ENCODE measurements at places on chromosomes 7 and 10. TPM values are rescaled to one million over a fixed set of nuclear protein-coding genes. Genes with fewer than 3 reads are reported as not detected.

GRCh38 chr10:95321554-95322301, 30.9 kb upstream of the PDLIM1 start:
- H3K27me3 ChIP-seq = no peaks in the 10 kb centered on the region
- peaks cover 6% of the 10 kb centered on the region for H3K36me3 ChIP-seq
- peak overlapping the region; percentile 45 for H3K27ac ChIP-seq
- H3K4me1 ChIP-seq = no peaks in the 10 kb centered on the region
- DNase-seq = no peak

DNA sequence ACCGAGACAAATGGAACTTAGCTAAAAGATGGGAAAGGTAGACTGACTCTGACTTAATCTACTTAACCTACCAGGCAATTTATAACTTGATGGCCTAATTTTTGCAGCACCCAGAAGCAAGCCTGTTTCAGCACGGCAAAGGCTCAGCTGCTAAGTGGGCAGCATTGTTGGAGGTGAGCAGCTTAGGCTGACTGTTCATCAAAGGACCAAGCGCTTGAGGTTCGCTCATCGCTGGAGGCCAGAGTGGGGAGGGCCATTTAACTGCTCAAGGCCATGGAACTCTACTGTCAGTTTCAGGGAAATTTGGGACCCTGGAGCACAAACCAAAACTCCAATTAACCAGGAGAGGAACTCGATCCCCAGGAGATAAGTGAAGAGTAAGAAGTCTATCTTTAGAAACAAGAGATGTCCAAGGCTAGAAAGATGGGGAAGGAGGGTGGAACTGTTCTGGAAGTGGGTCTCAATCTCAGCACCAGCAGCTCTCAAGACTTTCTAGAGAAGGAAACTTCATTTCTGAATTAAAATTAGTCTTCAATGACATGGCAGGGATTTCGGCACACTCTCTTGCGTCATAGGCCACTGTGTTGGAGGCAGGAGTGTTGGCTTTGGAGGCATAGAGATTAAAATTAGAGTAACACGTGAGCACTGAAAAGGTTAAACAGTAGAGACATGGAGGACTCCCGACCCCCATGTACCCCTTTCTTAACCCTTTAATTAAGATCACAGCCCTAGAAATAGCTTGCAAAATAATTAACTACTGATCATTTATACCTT, 43.1 kb downstream of the EGFR start:
- H3K36me3 ChIP-seq = no peaks in the 10 kb centered on the region
- H3K27me3 ChIP-seq = no peaks in the 10 kb centered on the region
- DNase-seq = no peak
- H3K4me3 ChIP-seq = no peak overlapping the region
- H3K27ac ChIP-seq = no peak overlapping the region

GRCh38 chr10:127989481-127990012, 82.6 kb downstream of the PTPRE start:
- H3K4me3 ChIP-seq = no peak overlapping the region
- no peaks in the 10 kb centered on the region for H3K27me3 ChIP-seq
- H3K36me3 ChIP-seq = no peaks in the 10 kb centered on the region
- peak overlapping the region; percentile 25 for H3K27ac ChIP-seq
- no peak for DNase-seq

DNA sequence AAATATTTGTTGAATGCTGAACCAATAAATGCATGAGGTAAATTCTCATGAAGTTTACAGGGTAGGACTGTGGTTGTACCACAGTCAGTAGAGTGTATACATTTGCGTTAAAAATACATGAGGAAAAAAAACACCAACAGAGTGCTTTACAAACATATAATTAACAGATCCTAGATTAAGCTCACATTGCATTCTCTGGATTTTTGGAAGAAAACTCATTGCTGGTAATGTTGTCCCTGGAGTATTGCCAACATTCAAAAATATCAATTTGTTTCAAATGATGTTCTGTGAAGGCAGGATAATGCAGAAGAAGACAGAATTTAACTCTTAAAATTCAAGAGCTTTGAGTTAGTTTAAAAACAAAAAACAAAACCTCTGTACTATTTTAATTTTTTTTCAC, 95.5 kb downstream of the MBL2 start:
- no peaks in the 10 kb centered on the region for H3K27me3 ChIP-seq
- no peaks in the 10 kb centered on the region for H3K36me3 ChIP-seq
- H3K27ac ChIP-seq = no peak overlapping the region
- DNase-seq = no peak
- no peaks in the 10 kb centered on the region for H3K4me1 ChIP-seq

DNA sequence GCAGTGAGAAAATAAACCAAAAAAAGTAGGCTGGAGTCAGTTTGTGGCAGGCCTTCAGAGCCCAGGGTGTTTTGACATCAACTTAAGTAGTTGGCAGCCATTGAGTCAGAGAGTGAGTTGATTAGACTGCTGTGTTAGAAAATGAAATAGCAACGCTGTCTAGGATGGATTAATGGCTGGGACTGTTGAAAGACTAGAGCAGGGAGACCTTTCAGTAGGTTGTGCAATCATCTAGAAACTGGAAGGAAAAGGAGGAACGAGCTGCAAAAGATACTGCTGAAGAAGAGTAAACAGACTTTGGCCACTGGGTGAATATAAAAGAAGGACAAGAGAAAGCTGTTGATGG, 28.6 kb upstream of the TRIL start:
- no peaks in the 10 kb centered on the region for H3K36me3 ChIP-seq
- no peak for DNase-seq
- H3K27me3 ChIP-seq = no peaks in the 10 kb centered on the region
- no peak overlapping the region for H3K4me3 ChIP-seq

DNA sequence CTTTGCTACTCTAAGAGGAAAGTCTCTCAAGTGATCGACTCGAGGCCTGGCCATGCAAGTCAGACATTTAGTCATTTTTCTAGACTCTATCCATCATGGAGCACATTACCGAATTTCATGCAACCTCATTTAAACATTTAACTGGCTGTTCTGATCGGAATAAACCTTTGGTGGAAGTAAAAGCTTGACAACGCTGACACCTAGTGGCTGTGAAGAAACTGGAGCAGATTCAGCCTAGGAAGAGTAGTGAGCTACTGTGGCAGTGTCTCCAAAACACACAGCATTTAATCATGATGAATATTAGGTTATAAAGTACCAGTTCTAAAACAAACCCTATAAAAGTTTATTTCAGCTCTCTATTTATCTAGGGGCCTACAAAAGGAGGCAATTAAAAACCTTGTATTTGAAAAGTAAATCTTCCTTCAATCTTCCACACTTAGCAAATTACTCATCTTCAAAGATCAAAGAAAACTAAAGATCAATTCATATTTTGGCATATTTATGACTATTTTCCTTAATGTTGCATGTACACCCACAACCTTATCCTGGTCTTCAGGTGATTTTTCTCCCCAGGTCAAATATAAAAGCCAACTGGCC, 175.0 kb downstream of the CTNNA3 start:
- no peaks in the 10 kb centered on the region for H3K27me3 ChIP-seq
- H3K4me1 ChIP-seq = no peaks in the 10 kb centered on the region
- no peak overlapping the region for H3K4me3 ChIP-seq
- no peak overlapping the region for H3K27ac ChIP-seq

GRCh38 chr7:83267141-83267631, 104.5 kb upstream of the PCLO start:
- H3K27ac ChIP-seq = no peak overlapping the region
- H3K27me3 ChIP-seq = no peaks in the 10 kb centered on the region
- H3K36me3 ChIP-seq = no peaks in the 10 kb centered on the region
- H3K4me1 ChIP-seq = no peaks in the 10 kb centered on the region
- no peak for DNase-seq

- no peak overlapping the region for H3K4me3 ChIP-seq
- no peaks in the 10 kb centered on the region for H3K4me1 ChIP-seq
- DNase-seq = no peak
- no peak overlapping the region for H3K27ac ChIP-seq
- no peaks in the 10 kb centered on the region for H3K27me3 ChIP-seq
- no peaks in the 10 kb centered on the region for H3K36me3 ChIP-seq
Measured at GRCh38 chr10:90175161-90175681, 473.8 kb downstream of the KIF20B start.

- H3K4me1 ChIP-seq = no peaks in the 10 kb centered on the region
- DNase-seq = no peak
- no peaks in the 10 kb centered on the region for H3K36me3 ChIP-seq
Measured at GRCh38 chr10:28680358-28680752, 3.0 kb downstream of the BAMBI start.

DNA sequence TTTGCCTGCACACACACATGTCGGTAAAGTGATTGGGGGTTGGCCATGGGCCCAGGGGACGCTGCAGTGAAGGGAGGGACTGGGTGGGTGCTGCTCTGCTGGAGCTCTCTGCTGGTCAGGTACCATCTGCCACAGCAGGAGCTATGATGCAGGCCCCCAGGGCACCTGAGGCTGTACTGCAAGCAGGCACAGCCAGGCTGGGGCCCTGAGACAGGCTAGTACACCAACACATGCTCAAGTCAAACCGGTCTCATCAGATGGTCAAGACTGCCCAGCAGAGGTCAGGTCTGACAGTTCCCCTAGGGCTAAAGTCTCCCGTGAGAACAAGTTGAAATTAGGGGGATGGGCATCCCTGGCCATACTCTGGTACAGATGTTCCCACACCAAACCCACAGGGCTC, 118.3 kb upstream of the THSD7A start:
- H3K4me3 ChIP-seq = no peak overlapping the region
- no peaks in the 10 kb centered on the region for H3K4me1 ChIP-seq
- H3K27ac ChIP-seq = no peak overlapping the region
- H3K36me3 ChIP-seq = no peaks in the 10 kb centered on the region
- no peaks in the 10 kb centered on the region for H3K27me3 ChIP-seq

DNA sequence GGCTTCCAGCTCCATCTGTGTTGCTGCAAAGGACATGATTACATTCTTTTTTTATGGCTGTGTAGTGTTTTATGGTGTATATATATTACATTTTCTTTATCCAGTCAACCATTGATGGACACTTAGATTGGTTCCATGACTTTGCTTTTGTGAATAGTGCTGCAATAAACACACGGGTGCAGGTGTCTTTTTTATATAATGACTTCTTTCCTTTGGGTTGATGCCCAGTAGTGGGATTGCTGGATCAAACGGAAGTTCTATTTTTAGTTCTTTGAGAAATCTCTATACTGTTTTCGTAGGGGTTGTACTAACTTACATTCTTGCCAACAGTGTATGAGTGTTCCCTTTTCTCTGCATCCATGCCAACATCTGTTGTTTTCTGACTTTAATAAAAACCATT, 189.7 kb downstream of the ACTR3B start:
- H3K27ac ChIP-seq = no peak overlapping the region
- no peak overlapping the region for H3K4me3 ChIP-seq
- DNase-seq = no peak
- no peaks in the 10 kb centered on the region for H3K36me3 ChIP-seq
- no peaks in the 10 kb centered on the region for H3K27me3 ChIP-seq

DNA sequence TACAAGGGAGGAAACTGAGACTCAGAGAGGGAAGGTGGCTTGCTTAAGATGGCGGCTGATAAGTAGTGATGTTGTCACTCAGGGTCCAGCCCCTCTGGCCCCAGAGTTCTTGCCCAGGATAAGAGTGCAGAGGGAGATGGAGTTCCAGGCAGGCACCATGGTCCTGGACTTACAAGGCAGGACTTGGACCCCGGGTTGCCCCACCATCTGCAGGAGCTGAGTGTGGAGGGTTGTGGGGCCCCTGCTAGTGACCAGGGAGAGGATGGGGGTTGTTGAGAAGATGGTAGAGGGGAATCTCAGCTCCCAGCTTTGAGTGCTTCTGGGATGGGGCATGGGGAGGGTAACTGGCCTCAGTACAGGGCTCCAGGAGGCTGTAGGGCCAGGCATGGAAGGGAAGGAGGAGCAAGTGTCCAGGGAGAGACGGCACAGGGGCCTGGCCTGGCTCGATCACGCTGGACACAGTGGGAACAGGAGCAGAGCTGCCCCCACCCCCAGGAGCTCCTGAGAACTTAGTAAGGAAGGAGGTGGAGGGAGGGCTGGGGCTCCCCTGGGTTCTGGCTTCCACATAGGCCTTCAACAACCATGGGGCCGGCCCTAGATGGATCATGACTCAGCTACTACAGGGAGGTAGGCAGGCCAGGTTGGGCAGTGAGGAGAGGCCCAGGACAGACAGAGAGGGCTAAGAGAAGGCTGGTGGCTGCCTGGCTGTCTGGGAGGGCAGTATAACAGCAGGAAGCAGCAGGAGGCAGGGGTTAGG, 28.2 kb downstream of the PPIF start:
- H3K36me3 ChIP-seq = no peaks in the 10 kb centered on the region
- H3K4me1 ChIP-seq = no peaks in the 10 kb centered on the region
- no peak for DNase-seq
- H3K27me3 ChIP-seq = no peaks in the 10 kb centered on the region
- no peak overlapping the region for H3K4me3 ChIP-seq
- H3K27ac ChIP-seq = no peak overlapping the region

Gene GNAT3
- not detected for total RNA-seq

Gene CYP26C1
- 0.21 TPM for total RNA-seq

Gene WDR86
- 4.4 TPM for total RNA-seq

Gene C7orf57
- total RNA-seq = not detected

Gene MYPN
- not detected for total RNA-seq
